ENCODE measurements at places on chromosomes 12 and 14.

- DNase-seq = peak; percentile 60
Measured at GRCh38 chr12:27142101-27142721, 59.8 kb upstream of the C12orf71 start.

- peak; percentile 62 for DNase-seq
Measured at GRCh38 chr14:49687942-49688700, at the start of gene POLE2. POLE2 (minus strand) TSS chr14:49688214; CDS start chr14:49688203, 11 bp downstream.

DNA sequence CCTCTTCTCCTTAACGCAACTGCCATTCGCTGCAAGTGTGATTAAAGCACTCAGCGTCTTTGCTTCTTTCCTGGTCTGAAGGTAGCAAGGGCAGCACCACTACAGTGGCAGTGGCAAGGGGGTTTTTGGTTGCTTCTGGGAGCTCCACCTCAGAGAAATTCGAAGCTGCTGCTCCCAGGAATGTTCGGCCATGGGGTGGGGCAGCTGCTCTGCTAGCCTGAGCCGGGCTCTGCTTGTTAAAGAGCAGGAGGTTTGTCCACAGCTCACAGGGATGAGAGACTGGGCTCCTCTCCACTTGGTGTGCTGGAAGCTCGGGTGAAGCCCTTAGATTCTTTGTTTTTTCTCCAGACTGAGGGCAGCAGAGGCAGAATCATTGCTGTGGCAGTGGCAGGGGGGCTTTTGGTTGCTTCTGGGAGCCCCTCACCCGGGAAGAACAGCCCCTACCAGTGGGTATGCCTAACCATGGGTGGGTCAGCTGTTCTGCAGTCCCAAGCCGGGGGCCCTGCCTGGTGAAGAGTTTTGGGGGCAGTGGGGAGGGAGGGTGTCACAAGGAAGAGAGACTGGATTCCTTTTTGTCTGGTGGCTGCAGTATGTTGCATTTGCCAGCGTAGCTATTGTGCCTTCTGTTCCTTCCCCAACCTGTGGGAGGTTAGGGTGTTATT lies 340.2 kb downstream of the AEBP2 start:
- DNase-seq = no peak

GRCh38 chr12:52193991-52194390 lies 2.2 kb upstream of the KRT80 start:
- no peak for DNase-seq

DNA sequence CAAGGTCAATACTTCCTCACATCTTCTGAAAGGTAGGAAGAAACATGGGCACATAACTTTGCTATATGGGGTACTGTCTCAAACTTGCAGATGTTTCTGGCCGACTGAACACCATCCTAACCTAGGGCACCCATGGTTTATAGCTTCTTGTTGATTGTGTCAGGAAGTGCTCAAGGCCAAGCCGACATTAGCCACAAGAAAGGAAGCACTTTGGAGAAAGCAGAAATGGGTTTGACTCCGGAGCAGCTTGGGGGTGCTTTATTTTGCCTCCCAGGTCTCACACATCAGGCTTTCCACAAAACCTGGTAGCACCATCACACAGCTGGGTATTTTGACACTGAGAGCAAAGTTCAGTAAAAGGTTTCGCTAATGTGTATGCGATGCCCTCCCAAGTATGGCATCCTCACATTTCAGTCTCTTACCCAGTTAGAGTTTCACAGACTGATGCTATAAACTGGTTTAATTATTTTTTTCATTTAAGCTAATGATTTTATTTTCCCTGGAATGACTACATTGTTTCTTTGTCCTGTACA lies 25.2 kb upstream of the BHLHE41 start:
- no peak for DNase-seq

GRCh38 chr12:54037360-54038283 lies 4.8 kb downstream of the HOXC5 start:
- no peak for DNase-seq

- no peak for DNase-seq
Measured at GRCh38 chr12:19158923-19159322, 29.4 kb downstream of the PLEKHA5 start.

DNA sequence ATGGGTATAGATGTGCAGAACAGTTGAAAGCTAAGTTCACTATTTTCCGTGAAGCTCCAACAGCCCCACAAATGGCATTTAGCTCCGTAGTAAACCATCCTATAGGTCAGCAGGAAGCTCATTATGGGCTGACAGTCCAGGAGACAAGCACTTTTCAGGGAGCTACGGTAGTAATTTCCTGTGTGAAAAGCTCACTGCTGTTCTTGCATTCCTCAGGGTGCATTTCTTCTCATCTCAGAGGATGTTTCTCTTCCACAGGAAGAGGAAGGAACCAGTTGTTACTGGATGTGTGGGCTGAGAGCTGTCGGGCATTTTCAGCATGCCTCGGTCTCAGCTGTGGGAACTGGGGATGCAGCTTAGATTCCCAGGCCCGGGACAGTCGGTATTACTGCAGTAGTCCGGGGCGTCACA lies 72.8 kb downstream of the GALNT4 start:
- no peak for DNase-seq

GRCh38 chr12:105419606-105420005 lies 89.1 kb downstream of the C12orf75 start:
- DNase-seq = no peak

- no peak for DNase-seq
Measured at GRCh38 chr12:76633415-76633814, 73.8 kb upstream of the OSBPL8 start.

DNA sequence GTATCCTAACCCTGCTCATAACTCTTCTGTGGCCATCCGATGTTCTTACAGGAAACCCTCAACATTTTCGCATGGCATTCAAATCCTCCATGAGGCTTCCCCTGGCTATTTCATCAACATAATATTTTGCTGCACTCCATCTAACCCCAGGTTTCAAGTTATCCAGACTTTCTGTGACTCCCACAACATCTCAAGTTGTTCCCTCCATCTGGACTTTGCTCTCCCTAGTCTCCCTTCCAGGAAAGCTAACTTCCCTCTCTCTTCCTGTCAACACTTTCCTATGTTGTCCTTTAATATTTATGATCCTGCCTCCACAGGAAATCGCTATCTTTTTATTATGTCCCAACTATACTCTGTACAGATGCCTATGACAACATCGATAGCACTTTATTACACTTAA lies 146.1 kb downstream of the METTL25 start:
- no peak for DNase-seq

DNA sequence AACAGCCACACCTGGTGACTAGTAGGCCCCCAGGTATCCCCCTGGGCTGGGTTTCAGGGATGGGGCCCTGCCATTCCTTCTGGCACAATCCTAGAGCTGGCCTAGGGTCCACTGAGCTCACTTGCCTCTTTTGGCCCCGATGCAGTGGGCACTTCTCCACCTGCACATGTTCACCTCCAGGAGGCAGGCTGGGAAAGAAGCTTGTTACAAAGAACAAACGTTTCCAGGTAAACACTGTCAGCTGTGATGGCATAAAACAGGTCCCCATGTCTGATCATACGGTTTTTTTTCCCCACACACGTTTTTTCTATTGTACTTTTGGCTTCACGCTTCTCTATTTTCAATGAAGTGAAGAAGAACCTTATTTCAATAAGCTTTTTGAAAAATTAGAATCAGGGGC lies 15.8 kb upstream of the HVCN1 start:
- DNase-seq = peak; percentile 24

DNA sequence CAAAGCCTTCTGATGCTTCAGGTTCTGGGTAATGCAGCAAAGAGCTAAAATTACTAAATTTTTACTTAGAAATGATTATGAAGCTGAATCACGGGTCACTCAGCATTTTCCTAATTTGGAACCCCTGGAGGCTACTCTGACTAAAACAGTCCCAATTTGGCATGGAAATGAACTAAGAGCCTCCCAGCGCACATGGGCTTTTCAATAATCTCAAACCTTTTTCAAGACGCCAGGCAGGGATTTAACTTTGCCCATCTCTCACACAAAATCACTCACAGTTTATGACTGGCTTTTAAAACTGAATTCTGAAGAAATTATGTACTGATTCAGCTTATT lies 68.3 kb downstream of the LLPH start:
- DNase-seq = no peak

GRCh38 chr12:30932881-30933280 lies 6.3 kb downstream of the TSPAN11 start:
- no peak for DNase-seq

DNA sequence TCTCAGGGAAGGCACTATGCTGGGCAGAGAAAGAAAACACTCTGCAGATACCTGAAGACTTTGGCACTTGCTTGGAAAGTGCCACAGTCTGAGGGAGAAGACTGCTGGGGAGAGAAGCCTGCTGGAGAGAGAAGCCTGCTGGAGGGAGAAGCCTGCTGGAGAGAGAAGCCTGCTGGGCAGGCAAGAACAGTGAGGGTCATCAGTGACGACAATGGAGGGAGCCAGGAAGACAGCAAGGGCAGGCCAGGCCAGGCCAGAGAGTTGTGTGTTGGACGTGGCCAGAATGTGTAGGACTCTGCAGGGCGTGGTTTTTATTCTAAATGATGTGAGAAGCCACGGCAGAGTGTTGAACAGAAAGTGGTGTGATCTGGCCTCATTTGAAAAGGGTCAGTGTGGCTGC lies 185.3 kb upstream of the ABCD2 start:
- DNase-seq = no peak

GRCh38 chr12:112261559-112261958 lies 120.7 kb downstream of the HECTD4 start:
- peak; percentile 18 for DNase-seq

DNA sequence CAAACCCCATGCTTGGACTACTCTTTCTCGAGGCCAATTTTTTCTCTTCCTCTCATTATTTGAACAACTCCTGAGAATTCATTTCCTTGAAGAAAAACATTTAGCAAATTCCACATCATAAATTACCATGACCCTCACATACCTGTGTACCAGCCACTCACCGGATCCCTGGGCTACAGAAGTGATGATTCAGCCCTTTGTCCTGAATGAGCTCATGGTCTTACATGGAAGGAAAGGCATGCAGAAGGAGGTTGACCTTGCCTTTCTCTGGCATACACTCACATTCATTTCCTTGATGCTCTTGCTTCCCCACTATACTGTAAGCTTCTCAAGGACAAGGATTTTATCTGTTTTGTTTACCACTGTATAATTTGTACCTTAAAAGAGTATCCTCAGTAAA lies 191.5 kb downstream of the SLC5A8 start:
- peak; percentile 90 for DNase-seq

GRCh38 chr12:93434256-93434865 lies 7.4 kb downstream of the UBE2N start:
- no peak for DNase-seq

- DNase-seq = no peak
Measured at GRCh38 chr12:71139153-71139735, 18.6 kb downstream of the TSPAN8 start.

- peak; percentile 97 for DNase-seq
Measured at GRCh38 chr12:123364532-123365024, at the start of gene SBNO1. SBNO1 (minus strand) TSS chr12:123364847; CDS start chr12:123350441, 14,406 bp downstream.

- DNase-seq = no peak
Measured at GRCh38 chr14:104936361-104937155, 11.9 kb downstream of the PLD4 start.

- no peak for DNase-seq
Measured at GRCh38 chr12:28231248-28231647, 41.0 kb downstream of the CCDC91 start.

GRCh38 chr12:109182041-109182839 lies 65.9 kb downstream of the ACACB start:
- DNase-seq = no peak

DNA sequence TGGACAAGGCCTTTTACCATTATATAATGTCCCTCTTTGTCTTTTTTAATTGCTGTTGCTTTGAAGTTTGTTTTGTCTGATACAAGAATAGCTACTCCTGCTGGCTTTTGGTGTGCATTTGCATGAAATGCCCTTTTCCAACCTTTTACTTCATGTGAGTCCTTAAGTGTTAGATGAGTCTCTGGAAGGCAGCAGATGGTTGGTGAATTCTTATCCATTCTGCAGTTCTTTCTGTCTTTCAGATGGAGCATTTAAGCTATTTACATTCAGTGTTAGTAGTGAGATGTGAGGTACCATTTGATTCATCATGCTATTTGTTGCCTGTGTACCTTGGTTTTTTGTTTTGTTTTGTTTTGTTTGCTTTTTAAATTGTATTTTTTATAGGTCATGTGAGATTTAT lies 208.3 kb downstream of the GPHN start:
- no peak for DNase-seq

GRCh38 chr12:52215587-52216031 lies 17.4 kb upstream of the KRT7 start:
- peak; percentile 97 for DNase-seq

DNA sequence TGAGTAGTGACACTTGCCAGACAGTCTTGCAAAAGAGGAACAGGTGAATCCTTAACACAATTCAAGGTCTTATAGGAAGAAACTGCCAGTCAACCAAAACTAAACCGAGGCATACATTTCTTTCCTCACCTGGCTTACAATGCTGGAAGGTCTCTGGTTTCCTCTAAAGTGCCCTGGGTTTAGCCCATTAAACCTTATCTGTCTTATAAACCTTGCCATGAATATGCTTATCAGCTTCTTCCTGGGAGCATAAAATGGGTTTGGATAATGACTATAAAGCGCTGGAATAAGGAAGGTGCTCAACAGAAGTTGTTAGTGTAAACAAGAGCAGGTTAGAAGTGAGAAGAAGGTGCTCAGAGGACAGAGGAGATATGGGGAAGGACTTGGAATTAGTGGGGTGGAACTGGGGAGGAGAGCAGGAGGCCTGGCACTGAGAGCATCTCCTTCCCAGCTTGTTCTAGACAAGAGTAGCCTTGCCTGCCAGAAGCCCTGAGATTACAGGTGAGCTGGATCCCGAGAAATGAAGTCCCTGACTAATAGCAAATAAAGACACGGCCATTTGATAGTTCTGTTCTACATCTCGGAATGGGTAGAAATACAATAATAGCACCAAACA lies 14.1 kb upstream of the GPRC5A start:
- no peak for DNase-seq

DNA sequence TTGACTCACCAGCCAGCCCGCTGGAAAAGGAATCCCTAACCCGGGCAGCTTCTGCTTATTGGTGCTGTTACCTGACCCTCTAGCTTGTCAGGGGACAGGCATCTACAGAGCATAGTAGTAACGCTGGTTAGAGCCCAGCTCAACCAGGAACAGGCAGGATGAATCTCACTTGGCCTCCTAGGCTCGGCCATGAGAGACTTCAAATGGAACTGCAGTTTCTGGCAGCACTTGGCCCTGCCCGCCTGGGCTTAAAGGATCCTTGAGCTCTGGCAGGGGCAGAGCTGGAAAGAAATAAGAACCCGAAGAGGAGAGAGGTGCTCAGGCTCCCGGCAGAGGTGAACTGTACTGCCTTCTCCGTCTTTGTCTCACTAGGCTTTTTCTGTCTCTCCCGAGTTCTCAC lies 2.3 kb upstream of the LHX5 start:
- no peak for DNase-seq

DNA sequence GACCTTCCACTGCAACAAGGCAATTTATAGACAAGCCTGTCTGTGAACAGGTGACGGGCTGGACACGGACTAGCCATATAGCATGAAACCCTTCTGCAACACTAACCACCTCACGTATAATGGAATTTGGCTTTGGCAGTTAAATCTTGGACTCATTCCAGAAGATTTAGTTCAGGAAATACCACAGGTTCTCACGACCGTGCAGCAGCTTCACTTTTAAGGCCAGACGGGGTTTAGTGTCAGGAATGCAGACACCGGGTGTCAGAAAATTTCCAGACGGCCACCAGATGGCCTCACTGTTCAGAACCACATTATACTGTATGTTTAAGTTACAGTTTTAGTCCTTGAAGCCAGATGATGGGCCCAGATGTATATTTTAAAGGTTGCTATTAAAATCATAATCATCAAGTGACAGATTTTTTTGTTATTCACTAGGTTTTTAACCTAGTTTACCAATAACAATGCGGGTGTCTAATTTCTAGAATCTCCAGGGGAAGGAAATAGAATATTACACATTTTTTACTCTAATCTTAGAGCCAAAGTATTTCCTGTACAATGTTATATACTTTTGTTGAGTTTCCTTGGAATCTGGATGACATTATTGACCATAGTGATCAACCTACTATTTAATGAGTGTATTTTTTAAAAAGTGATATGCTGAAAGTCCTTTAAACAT lies 90.5 kb upstream of the TMPO start:
- DNase-seq = peak; percentile 86
